Hematopoietic multipotent progenitor cell (in vitro differentiated cells): ENCODE measurements at places on chromosomes 3 and 15.

- no peak for DNase-seq
Measured at GRCh38 chr3:115825046-115825445, 201.7 kb downstream of the GAP43 start.

DNA sequence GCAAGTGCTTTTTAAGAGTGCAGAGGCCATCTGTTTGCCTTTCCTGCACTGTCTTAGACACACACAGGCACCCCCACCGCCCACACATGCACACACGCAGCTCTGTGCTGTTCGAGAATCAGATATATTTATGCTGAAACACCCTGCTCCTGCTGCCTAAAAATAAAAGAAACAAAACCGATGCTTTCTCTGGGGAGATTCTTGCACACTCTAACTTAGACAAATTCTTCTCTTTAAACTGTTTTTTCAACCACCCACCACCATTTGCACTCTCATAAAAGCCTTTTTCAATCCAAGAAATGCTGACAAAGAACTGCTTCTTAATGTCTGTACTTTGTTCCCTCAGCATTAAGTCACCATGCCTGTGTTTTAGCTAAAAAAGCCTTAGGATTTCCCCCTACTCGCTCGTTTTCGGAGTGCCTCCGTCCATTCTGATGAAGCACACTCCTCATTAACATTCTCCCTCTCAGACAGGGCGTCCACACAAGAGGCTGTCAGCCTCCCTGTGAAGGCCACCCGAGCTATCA, 26.2 kb downstream of the SLC12A8 start:
- no peak for DNase-seq

GRCh38 chr15:42456531-42456930, 34.4 kb downstream of the ZNF106 start:
- DNase-seq, result no peak

DNA sequence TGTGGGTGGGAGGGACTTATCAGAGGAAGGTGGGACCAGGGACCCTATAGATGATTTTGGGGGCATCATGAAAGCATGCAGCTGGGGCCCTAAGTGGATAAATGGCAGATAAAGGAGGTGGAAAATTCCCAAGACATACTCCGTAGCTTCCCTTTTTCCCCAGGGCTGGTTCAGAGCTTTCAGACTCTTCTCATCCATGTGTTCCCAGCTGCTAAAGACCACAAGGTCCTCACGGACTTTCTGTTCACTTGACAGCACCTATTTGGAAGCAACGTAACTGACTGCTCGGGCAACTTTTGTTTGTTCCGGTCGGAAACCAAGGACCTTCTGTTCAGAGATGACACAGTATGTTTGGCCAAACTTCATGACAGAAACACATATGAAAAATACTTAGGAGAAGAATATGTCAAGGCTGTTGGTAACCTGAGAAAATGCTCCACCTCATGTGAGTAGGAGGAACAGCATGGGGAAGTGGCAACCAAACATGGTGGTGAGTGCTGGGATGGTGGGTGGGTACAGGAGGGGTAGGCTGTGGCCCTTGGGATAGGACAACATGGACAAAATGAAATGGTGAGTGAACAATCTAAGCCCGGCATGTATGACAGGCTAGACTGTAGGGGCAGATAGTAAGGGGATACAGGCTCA, 28.7 kb upstream of the SRPRB start:
- DNase-seq, result no peak

GRCh38 chr3:149455366-149455765, 19.1 kb upstream of the TM4SF4 start:
- no peak for DNase-seq

- no peak for DNase-seq
Measured at GRCh38 chr3:153357436-153357835, 195.4 kb downstream of the RAP2B start.
